ENCODE measurements at places on chromosomes 2 and 18.

DNA sequence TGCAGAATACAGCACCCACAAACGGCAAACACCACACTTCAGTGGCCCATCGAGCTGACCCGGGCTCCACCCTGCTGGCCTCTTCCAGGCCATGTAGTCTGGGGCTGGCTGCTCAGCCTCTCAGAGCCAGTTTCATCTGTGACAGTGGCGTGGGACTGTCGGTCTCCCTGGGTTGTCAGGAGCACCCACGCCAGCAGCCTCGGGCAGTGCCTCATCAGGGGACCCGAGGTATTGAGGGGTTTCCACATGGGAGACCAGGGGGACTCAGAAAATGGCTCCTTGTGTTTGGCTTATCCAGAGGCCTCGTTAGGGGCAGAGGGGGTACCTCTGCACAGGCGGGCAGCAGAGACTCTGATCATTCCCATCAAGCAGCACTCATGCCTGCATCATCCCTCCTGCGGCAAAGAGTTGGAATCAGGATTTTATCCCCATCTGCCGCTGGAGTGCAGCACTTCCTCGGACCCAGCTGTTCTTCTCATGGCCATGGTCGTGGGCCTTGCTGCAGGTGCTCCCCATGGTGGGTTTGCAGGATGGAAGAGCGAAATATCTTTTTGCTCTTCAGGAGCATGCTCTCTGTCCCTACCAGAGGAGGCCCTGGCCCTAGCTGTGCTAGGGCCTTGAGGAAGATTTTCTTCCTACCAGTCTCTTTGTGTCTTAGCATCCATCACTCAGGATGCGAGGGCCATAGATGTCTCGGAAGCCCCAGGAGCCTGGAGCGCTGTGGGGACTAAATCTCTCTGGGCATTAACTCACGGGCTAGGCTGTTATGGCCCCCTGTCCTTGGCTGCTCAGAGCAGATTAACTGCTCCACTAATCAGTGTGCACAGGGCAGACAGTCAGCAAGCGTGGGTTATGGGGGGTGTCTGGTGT is 100.8 kb downstream of the CLIP4 start:
- DNase-seq = no peak

DNA sequence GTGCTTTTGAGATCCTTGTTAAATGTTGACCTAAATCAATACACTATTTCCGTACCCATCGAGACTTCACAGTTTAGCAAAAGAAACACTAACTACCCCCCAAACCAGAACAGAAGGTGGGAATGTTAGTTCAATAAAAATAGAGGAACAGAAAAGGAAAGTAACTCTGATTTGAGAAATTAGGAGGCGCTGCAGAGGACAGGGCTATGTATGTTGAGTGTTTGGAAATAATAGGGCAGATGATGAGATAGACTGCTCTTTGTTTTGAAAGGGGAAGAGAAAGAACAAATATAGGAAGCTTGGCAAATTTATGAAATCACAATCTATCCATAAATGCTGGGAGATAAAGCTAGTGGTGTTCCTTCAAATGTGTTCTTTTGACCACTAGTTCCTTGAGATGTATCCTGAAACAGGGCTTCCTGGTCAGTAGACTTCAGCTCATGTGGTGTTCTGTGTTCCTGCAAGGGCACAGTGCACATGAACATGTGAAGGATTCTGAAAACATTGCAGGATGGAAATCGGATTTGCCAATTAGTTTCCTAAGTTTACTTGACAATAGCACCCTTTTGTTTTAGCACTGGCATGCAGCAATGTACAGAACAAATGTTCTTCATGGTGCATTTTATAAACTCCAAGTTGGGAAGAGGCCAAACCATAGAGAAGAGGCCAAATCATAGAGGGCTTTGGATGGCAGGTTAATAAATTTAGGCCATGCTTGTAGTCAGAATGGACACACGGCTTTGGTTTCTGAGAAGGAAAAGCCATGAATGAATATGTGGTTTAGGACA is 39.8 kb downstream of the RHBDD1 start:
- no peak for DNase-seq

DNA sequence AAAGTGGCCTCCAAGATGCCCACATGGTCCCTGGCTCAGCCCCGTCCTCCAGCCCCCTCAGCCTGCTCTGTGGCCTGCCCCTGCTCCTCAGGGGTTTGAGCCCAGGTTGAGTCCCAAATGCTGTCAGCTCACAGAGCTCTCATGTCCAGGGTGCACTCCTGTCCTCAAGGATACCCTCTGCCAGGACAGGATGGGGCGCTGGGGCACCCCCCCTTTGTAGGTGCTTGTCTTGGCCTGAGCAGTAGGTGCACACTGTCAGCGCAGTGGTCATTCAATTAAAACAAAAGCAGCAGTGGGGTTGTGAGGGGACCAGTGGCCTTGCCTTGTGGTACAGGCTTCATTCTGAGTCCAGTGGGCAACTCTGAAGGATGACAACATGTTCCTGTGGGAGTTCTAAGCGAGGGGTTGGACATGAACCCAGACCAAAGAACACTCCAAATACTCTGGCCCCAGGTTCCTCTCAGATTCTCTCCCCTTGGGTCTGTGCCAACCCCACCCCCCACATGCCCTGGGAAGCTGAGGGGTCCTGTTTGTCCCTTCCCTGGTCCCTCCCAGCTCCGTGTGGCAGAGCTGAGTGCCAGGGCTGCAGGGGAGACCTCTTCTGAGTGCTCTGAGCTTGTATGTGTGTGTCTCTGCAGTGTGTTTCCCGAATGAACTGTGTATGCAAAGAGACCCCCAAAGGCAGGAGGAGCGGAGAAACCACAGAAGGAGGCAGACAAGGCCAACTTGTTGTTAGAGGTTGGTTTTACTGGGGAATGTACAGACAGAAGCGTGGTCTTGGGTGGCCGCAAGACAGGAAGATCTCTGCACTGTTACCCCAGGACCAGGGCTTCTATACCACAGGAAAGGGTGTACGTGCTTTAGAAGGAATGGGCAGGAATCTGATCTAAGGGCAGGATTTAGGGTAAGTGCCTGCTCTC is 155.6 kb upstream of the HS6ST1 start:
- DNase-seq = peak; percentile 11

GRCh38 chr2:26764906-26765305 is 822 bp downstream of the SLC35F6 start:
- no peak for DNase-seq

- DNase-seq = no peak
These were observed 20.8 kb downstream of the SOS1 start for GRCh38 chr2:39099870-39100728.

DNA sequence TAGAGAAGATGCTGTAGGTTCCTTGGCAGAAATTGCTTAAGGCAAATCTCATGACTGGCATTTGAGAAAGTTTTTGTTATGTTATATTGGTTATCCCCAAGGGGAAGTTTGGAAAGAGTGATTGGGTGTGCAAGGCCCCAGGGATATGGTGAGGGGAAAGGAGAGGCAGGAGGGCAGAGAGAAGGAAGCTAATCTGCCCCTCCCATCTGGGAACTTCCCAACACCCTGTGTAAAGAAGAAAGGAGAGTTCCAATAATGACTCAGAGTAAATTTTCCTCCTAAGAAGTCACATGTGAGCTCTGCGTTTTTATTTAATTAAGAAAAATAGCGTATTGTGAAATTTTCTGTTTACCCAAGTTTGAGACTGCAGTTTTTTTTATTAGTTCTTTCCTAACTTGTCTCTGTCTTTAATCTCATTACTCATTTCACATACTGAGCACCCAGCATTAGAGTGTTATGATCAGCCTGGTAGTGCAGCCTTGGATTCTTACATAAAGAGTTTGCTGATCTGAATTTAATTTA is 3.1 kb upstream of the KYNU start:
- DNase-seq = no peak

GRCh38 chr2:212901604-212902275 is 249.7 kb downstream of the IKZF2 start:
- no peak for DNase-seq

DNA sequence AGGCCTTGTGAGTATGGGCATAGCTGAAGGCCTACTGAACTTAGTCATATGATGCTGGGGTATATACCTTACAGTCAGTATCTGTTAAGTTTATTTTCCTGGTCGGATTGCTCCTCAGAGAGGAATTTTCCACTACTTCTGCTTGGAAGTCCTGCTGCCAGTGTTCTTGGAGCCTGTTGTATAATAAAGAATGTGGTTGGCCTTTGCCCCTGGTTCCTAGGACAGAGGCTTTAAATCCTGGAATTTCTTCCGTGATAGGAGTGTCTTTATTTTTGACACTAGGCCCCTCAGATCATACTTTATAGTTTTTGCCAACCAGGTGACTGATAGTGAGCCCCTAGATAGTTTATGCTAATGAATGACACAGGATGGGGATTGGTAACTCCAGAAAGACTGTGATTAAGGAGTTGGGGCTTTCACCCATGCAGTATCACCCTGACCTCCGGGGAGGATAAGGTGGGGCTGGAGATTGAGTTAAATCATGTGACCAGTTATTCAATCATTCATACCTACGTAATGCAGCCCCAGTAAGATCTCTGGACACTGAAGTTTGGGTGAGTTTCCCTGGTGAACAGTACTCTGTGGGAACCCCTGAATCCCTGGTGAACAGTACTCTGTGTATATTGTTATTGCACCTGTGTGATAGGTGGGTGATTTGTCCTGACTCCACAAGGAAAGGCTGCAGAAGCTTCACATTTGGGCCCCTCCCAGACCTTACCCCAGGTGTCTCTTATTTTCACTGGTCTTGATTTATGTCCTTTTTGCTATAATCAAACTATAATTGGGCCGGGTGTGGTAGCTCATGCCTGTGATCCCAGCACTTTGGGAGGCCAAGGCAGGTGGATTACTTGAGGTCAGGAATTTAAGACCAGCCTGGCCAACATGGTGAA is 56.9 kb downstream of the COMMD1 start:
- DNase-seq = no peak

DNA sequence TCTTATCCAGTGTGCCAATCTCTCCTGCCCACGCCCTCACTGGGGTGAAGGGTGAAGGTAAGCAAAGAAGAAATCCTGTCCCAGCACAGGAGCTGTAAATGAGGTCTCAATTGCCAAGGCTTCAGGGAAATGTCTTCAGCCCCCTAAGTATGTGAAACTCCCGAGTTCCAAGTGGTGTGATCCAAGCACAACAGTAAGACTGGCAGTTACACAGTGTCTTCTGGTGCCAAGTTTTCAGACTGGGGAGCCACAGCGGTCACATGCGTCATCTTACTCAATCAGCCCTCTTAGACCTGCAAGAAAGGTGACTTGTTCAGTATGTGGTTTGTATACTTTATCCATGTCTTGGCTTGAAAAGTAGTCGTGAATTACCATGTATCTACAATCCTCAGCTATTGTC is 55.0 kb upstream of the SPRED2 start:
- DNase-seq = no peak

DNA sequence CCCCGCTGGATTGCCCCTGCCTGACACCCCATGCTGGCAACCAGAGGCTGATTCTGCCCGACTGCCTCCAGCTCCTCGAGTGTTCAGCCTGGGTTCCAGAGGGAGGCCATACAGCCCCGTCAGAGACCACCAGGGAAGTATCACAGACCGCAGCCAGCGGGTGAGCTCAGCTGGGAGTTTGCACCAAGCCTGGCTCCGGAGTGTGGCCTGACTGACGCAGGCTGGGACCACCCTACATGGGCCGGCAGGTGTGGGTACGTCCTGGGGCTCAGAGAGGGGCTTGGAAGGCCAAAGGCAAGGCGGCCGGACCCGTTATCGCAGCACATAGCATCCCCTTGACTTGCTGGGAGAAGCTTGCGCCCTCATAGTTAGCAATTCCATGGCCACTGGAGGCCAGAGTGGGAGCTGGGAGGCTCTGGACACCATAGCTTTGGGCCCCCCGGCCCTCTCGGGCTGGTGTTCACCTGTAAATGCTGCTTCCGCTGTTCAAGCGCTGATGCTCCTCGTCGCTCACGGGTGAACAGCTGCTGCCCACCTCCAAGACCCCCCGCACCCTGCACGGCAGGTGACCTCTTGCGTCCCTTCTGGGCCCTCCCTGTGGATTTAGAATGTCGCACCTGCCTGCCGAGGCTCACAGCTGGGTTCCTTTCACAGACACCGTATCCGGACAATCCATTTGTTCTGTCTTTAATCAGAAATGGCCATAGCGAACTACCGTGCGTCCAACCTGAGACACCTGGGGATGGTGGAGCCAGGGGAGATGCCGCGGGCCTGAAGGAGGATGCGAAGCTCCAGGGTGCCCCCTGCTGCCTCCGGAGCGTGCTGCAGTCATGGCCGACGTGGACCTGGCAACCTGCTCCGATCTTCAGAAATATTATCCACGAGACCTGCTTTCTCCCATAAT is 31.2 kb upstream of the SLC66A3 start:
- peak; percentile 55 for DNase-seq

- DNase-seq = peak; percentile 56
These were observed 74.4 kb upstream of the MAP4K4 start for GRCh38 chr2:101623031-101623521.

DNA sequence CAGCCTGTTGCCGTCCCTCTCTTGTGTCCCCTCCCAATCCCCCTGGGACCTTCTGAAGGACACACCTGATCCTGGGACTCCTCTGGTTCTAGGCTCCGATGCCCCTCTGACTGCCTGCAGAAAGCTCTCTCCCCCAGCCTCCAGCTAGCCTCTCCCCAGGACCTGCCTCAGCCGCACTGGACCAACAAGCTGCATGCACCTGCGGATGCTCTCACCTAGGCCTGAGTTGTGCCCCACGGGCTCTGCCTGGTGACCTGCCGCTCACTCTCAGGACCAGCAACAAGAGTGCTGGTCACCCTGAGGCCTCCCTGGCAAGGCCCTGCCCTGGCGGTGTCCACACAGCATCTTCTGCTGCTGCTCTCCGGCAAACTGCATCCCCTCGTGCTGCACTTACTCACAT is 63.0 kb downstream of the EIPR1 start:
- no peak for DNase-seq

DNA sequence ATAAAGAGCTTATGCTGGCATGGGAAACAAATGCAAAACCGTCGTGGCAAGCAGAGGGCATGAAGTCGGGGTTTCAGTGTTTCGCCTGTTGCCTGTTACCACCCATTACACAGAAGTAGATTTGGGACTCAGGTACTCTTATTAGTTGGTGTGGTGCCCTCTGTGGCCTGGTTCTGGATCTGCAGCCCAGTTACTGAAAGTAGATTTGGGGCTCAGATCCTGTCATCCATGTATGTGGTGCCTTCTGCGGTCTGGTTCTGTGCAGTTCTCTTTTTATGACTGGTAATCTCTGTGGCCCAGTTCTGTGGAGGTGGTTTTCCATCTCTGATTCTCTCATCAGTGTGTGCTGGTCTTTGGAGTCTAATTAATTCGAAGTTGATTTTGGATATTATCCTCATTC is 45.2 kb downstream of the ADNP2 start:
- DNase-seq = peak; percentile 31

DNA sequence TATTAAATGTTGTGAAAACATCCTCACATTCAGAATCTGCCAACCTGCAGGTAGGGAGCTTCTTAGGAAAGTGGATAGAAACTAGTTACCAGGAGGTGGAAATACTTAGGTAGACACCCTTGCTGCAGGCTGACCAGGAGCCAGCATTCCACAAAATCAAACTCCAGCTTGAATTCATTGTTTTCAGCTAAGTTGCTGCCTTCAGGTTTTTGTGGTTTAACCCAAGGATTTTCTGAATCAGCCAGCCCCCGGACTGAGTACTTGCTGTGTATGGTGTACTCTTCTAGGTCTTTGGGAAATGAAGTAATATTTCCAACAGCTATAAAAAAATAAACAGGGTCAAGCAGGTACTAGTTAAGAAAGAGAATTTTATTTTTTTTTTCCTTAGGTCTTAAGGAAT is 192.1 kb upstream of the CHST9 start:
- DNase-seq = no peak

GRCh38 chr18:8450898-8451665 is 158.2 kb upstream of the RAB12 start:
- DNase-seq = no peak
